Sciatic nerve (tissue), 2 donors: ENCODE measurements at places on chromosomes 5 and 9.

DNA sequence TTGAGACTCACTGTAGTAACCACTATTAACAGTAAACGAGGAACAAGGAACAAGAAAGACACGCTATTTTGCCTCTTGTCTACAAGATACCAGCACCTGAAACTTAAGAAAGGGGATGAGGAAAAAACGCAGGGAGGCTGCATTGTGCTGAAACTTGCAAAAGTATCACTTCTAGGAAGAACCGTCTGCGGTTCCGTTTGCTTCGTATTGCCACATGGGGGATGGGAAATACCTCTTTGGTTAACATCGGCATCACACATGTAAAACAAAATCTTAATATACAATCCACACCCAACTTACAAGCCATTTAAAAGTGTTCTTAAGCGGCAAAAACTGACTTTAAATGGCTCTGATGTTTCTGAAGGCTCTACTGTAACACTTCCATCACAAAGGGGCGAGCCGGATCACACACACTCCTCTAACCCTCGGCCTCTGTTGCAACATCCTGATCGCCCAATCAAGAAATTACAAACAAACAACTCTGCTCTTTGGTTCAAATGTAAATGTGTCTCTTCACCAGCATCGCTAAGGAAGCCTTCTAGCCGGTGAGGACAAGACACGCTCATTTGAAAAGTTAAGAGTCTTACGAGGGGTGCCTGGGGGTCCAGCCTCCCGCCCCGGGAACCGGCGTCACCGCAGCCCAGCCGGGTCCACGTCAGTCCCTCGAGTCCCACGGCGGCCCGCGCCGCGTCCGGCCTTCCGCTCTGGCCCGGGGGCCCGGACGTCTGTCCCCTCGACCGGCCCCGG, 621 bp downstream of the SEC16A start:
- no peak for DNase-seq

GRCh38 chr5:137283801-137284200, 215.3 kb downstream of the SPOCK1 start:
- no peak for DNase-seq

DNA sequence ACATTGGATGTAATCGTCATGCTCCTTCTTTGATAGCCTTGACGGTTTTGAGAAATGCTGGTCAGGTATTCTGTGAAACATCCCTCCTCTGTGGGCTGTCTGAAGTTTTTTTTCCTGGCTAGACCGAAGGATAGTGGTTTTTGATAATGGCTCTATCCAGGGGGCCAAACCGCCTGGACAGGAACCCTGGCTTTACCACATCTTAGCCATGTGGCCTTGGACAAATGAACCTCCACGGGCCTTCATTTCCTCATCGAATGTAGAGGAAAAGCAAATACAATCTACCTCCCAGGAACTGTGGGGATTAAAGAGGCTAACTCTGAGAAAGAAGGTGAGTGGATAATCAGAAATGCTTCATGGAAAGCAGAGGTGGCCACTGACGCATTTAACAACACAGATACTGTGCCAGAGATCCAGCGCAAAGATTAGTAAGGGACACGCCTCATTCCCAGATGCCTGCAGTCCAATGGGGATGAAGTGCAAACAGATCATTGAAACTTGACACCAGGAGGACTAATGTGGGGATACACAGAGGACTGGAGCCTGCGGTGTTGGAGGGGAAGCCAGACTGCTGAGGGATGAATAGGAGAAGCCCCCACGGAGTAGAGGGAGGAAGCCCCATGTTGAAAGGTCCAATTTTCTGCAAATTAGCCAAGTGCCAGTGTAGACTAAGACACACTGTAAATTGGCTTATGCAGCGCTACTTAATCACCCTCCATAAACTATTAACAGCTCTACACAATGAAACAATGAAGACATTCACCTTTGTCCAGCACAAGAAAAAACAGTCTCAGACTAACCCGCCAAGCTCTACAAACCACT, 41.6 kb downstream of the MYO10 start:
- no peak for DNase-seq

DNA sequence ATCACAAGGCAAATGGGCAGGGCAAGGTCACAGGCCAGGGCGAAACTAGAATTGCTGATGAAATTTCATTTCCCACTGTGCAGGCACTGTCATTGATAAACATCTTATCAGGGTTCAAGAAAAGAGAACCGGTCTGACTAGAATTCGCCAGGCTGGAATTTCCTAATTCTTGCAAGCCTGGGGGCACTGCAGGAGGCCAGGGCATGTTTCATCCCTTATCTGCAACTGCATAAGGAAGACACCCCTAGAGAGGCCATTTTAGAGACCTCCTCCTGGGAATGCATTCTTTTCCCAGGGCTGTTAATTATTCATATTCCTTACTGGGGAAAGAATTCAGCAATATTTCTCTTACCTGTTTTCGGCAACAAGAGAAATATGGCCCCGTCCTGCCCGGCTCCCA, 266.2 kb upstream of the CYLC2 start:
- DNase-seq = no peak
